ENCODE measurements at places on chromosomes 16 and 17. TPM values are rescaled to one million over a fixed set of nuclear protein-coding genes. Genes with fewer than 3 reads are reported as not detected.
A peak's percentile ranks its signal among the peaks of the same experiment; 100 is the strongest.

DNA sequence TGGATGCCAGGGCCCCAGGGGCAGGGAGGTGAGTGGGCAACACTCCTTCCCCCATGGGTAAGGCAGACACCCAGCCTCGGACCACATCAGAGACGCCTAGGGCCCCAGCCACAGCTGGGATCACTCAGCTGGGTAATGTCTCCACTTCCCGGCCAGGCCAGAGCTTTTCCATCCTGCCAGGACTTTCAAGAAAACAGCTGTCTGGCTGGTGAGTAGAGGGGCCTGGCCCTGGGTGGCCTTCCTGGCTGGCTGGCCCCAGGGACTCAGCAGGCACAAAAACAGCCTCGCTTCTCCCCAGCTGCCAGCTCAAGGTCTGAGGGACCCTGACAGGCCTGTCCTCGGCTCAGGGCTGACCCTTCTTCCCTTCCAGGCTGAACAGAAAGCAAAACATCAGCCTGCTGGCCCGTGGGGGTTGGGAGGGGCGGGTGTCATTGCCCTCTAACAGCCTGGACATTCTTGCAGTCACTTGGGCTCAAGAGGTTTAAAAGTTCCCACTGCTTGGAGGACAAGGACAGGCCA, 45.3 kb upstream of the JPH3 start:
- DNase-seq, result peak; percentile 74

C16orf95 gene
- not detected for total RNA-seq

NPIPB9 gene
- 10.6 TPM for total RNA-seq

GRCh38 chr16:11181242-11181898, 74.6 kb downstream of the SOCS1 start:
- DNase-seq, result no peak

PHAF1 gene
- total RNA-seq, result 13.4 TPM

DNA sequence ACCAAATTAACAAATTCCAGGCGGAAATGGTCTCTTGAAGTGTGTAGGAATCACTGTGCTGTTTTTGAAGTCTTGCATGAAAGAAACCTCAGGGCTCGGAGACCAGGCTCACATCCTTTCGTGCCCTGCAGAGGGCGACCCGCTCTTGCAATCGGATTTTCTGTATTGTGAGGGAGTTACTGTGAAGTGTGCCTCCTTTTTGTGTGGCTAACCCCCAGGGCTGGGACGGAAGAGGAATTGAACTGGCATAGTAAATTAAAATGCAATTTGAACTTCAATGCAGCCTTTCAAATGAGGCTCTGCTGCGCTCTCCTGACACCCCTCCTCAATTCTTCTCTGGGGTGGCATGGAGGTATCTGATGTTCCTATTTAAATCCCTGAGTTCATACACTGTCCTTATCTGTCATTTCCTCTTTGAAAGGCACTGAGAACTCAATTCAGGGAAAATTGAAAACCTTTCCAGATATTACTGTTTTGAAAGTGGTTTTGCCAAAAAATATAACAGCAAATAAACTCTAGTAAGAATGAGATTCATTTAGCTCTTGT, 51.5 kb upstream of the MGAT5B start:
- peak; percentile 73 for DNase-seq

ULK2 gene
- total RNA-seq, result 254 TPM

GDPD1 gene
- 1.7 TPM for total RNA-seq

CCDC78 gene
- not detected for total RNA-seq

DNA sequence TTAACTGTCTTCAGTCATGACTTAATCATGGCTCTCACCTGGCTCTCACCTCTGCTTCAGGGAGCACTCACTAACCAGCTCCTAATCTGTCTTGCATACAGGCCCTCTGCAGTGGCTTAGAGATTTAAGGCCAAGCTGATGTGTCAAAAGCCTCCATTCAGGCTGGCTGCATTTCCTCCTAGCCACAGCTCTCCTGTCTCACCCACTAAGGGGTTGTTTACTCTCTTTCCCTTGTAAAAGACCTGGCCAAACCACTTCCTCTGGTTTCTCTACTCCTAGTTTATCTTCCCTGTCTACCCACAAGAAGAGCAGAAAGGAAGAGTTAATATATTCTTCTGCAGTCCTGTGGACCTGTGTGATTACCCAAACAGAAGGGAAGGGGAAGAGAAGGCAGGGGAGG, 9.3 kb upstream of the ASIC2 start:
- DNase-seq, result no peak

JUP gene
- total RNA-seq, result 248 TPM

DNA sequence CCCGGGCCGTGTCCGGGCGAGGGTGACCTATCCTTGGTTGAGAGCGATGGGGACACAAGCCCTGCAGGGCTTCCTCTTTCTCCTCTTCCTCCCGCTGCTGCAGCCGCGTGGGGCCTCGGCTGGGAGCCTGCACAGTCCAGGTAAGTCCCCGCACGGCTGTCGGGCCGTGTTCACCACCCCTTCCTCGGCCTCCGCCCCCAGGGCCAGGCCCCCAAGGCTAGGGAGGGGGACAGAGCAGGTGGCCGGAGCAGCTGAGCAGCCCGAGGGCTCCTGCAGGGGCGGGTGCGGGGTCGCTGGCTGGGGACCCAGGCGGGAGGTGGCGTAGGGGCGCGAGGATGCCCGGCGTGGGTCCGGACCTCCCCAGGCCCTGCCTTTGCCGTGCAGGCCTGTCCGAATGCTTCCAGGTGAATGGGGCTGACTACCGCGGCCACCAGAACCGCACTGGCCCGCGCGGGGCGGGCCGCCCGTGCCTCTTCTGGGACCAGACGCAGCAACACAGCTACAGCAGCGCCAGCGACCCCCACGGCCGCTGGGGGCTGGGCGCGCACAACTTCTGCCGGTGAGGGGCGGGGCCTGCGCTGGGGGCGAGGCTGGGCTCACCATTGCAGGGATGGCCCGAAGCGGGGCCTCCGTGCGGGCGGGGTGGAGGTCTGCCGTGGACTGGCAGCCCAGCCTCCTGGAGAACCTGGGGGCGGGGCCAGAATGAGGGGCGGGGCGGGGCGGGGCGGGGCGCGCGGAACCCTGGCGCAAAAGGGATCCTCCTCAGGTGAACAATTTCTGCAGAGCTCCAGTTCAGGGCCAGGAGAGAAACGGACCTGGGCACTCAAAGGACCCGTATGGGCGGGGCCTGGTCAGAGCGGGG, 631 bp downstream of the KREMEN2 start:
- DNase-seq, result peak; percentile 39

DNA sequence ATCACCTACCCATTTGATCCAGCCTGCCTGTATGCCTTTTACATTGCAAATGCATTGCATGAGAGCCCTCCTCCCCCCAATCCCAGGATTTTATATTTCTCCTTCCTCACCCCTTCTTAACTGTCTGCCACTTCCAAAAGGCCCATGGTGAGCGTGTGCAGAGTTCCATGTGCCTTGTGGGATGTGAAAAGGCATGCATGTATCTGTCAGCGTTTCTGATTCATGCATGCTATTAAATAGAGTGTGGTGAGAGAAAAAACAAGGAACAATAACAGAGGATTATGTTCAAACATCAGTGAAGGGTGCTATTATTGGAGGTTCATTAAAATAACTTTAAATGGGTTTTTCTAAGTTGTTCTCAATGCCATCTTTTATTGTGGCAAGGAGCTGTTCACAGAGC, 60.9 kb upstream of the CACNG3 start:
- no peak for DNase-seq

DNA sequence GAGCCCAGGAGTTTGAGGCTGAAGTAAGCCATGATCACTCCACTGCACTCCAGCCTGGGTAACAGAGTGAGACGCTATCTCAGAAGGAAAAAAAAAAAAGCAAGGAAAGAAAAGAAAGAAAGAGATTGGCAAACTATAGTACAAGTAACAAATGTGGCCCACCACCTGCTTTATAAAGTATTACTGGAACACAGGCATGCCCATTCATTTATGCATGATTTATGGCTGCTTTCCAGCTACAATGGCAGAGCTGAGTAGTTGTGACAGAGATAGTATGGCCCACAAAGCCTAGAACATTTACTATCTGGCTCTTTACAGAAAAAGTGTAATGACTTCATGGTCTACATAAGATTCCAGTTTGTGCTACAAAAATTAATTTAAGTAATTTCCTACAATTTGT, 23.6 kb downstream of the C16orf87 start:
- DNase-seq, result no peak

SP6 gene
- total RNA-seq, result not detected

DNA sequence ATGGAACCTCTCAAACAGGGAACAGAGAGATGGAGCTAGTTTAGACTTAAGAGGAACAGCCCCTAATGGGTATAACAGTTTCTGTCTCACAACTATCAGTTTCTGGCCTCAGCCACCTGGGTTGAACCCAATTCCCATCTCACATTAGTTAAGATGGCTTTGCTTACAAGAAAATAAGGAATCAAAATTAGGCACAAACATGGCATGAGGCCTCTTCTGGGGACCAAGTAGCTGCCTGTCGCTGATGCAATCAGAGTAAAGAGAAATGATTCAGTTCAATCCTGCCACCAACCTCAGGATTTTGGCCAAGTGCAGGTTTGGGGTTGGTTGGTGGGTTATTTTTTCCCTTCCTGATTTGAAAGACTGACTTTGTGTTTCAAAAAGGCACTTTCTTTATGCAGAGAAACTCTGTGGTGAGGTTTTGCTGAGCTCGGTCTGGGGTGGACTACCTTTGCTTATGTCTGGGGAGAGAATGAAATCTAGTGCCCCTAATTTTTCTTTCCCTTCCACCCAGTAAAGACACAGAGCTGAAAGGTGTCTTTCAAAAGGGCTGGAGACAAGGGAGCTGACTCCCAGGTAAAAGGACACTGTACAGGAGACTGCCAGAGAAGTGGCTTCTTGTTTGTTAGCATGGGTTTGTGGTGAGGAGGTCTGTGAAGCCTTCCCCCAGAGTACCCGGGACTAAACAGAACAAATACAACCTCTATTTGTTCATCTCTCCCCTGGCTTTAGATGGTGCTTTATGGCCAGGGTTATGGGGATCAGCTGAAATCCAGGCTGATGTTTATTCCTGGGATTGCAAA, 44.8 kb upstream of the NFAT5 start:
- no peak for DNase-seq

RAMP2 gene
- 10.4 TPM for total RNA-seq

COQ9 gene
- 89.3 TPM for total RNA-seq

DNA sequence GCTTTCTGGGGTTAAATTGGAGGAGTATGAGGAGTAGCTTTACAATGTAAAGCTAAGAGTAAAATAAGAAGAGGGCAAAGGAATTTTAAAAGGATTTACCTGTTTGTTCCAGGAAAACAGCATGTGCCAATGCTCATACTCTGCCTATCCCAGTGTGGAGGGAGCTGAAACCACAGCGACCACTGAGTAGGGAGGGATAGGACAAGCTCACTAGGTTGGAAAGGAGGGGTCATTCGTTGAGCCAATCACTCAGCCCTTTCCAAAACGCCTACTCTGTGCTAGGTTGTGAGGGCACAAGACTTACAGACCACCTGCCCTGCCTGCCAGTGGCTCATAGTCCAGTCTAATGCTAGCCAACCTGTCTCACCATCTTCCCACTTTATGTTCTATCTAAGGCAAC, 1.1 kb upstream of the DNAJC7 start:
- no peak for DNase-seq

- DNase-seq, result peak; percentile 94
These were observed 7.2 kb upstream of the KRT36 start for GRCh38 chr17:41496803-41497484.

DNA sequence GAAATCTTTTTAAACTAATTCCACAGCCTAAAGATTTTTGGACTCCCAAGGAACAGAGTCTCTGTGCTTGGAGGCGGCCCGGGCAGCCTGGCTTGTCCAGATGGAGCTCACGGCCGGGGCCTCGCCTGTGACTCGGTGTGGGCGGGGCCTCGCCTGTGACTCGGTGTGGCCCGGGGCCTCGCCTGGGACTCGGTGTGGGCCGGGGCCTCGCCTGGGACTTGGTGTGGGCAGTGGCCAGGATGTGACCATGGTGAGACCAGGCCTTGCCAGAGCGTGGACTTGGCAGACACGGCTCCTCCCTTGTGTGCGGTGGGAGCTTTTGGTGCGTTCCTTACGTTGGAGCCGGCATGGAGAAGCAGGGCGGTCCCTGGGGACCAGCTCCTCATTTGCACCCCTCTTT, 92.3 kb downstream of the METRNL start:
- peak; percentile 13 for DNase-seq

- DNase-seq, result peak; percentile 68
These were observed 1.7 kb downstream of the IL4R start for GRCh38 chr16:27315333-27316037.

CHST4 gene
- not detected for total RNA-seq

KRT14 gene
- not detected for total RNA-seq

- no peak for DNase-seq
These were observed 56.2 kb downstream of the CCDC57 start for GRCh38 chr17:82156284-82156925.

TEDC2 gene
- total RNA-seq, result not detected

PRSS53 gene
- total RNA-seq, result 1.3 TPM

DNA sequence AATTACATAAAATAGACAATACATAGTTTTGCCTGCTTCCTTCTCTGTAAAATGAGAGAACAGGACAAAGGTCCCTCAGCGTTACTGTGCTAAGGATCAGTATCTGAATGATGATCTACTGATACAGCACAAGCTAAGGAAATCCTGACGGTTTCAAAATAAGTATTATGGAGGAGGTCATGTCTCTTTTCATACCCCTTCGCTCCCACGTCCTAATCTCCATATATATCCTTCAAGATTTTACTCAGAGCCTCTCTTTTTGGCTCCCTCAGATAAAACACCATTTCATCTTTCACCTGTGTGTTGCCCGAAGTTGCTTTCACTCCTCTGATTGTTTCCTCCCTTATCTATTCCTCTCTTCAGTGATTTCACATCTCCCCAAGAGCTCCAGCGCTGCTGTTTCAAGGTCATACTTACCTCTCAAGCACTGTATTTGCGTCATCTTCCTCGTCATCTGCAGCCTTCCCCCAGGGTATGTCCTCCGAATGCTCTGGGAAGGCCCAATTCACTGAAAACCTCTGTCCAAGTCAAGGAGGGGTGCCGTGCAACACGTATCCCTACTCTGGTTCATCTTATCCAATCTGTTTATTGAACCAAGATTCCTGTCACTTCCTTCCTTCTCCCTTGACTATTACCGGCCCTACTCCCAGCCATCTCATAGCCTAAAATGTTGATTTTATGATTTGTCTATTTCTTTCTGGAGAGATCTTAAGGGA, 1.2 kb upstream of the BLTP2 start:
- no peak for DNase-seq

DNA sequence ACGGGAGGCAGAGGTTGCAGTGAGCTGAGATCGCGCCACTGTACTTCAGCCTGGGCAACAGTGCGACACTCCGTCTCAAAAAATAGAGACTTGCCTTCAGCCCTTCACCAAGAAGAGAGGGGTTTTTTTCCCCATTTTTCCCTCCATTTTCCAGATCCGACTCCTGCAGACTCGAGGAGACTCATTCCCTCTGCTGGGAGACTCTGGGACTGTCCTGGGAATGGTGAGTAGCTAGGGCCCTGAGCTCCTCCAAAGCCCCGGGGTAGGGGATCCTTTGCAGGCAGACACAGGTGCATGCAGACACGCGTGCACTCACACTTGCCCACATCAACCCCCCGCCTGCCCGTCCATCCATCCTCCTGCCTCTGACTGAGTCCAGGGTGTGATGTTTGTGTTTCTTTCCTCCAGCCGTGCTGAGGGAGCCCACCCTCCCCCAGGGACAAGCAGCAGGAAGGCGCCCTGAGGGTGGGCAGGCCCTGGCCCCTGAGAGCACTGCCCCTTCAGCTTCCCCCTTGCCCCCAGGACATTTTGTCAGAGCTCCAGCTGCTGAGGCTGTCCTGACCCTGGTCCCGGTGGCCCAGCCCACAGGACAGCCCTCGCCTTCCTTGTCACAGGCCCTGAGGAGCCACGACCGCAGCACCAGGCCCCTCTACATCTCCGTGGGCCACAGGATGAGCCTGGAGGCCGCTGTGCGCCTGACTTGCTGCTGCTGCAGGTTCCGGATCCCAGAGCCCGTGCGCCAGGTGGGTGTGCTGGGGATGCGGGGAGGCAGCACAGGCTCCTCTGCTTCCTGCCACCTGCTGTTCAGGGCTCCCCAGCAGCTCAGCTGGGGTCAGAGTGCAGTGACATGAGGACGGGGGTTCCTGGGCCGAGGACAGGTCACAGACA, 10.2 kb downstream of the ENDOV start:
- no peak for DNase-seq

Data from stomach (tissue), 19 donors.